ENCODE measurements at places on chromosomes 6 and 20.

DNA sequence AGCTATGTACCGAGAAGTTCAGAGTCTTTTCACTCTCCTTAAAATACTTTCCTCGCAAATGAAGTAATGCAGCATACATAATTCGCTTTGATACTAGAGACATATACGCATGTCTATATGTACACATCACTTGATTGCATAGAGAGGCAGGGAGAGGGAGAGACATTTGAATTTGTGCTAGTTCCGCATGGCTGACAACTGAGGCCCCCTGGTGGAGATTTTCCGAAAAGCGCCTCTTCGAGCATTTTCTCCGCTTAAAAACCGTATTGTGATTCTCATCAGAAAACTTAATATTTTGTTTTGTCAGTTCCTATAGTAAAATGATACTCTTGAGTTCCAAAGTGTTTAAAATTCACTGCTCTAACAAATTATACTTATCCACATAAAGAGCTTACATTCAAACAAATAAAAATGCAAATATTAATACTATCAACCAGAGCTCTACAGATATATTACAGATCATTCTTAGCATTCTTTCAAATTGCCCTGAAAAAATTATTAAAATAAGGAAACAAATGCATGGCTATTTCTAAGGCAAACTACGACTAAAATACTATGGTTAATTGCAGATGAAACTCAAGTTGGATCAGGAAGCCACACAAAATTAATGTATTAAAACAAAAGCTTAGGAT is 637 bp downstream of the MYLK4 start:
- no peak for DNase-seq

- DNase-seq: no peak
Measured at GRCh38 chr6:41054511-41054910, 1.5 kb downstream of the APOBEC2 start.

- peak; percentile 75 for DNase-seq
Measured at GRCh38 chr20:14918281-14918680, 580.9 kb upstream of the FLRT3 start.

GRCh38 chr6:170174124-170174770 is 116.6 kb downstream of the DLL1 start:
- DNase-seq: no peak

GRCh38 chr6:57315111-57315510 is 2.3 kb upstream of the PRIM2 start:
- DNase-seq: no peak

- no peak for DNase-seq
Measured at GRCh38 chr20:3864518-3864917, 17.9 kb downstream of the MAVS start.

DNA sequence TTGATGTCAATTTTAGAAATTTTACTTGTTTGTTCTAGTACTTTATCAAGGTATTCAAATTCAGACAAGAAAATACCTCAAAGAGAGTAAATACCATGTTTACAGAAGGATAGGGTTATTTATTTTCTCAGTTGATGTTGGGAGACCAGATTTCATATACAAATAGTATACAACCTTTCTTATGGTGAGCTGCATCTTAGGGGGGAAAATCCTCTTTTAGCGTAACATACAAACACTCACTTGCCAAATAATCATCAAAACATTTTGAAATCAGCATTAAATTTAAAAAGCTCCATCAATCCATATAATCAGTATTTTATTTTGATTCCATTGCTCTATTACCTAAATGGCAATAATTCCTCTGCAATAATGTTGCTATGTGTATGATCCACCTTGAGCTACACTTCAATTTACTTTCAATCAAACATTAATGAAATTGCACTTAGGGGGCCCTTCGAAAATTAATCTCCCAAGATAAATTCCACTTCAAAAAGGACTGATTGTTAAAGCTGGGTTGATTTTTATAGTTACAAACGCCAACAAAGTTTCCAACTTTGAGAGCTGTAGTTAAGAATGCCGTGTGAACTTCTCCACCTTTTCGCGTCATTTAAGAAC is 2.2 kb downstream of the NKX2-4 start:
- DNase-seq: no peak

- DNase-seq: no peak
Measured at GRCh38 chr6:119028091-119028490, 50.4 kb downstream of the FAM184A start.

DNA sequence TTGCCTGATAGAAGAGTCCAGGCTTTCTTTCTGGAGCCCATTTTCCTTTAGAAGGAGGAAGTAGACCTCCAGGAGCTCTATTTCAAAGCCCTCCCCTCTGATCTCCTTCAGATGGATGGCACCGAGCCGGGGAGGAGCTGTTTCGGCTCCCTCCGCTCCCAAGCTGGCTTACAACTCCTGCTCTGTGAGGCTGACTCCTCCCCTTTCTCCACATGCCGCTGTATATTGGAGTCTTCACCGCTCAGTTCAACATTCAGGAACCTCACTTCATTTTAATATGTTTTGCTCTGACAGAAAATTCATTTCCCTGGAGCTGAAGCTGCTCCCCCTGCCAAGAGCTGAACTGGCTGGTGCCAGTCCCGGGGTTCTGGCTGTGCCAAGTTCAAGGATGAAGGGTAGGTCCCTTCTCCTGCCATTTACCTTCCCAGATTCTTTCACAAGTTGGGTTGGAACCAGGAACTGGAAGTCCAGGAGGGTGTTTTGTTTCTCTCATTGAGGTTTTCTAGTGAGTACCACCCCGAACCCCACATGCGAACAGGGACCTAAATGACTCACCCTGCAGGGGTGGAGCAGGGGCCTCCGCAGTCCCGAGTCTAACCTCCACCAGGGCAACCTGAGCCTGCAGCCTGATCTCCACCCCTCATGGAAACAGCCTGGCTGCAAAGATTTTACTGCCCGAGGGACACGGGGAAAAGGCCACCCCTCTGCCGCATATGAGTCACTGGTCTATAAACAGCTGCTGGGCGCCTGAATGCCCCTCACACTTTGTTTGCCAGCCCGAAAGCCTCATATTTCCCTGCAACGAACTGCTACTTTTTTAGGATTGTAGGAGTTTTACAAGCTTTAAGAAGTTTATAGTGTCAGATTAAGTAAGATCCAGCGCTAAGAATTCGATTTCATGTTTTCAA is 68.6 kb upstream of the FOXA2 start:
- no peak for DNase-seq
